Thymus (tissue), 14 donors: ENCODE measurements at places on chromosomes 5 and 9. TPM values are rescaled to one million over a fixed set of nuclear protein-coding genes. Genes with fewer than 3 reads are reported as not detected.

DNA sequence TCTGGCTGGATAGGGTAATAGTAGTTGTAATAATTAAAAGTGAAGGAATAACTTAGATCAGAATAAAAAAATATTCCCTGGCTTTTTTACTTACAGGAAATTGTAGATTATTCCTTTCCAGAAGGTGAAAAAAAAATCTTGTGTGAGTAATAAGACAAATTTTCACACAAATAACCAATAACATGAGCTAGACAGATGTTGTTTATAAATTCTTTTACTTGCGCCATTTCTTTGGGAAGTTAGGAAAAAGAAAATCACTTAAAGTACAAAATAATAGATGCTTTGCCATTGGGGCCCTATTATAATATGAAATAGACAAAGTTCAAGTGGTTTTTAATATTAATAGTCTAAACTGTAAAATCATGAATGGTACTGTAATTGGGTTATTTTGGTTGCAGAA is 204.1 kb downstream of the ARRDC3 start:
- DNase-seq, result no peak

PHF24 gene
- total RNA-seq, result 0.28 TPM

PRDM9 gene
- total RNA-seq, result not detected

DNA sequence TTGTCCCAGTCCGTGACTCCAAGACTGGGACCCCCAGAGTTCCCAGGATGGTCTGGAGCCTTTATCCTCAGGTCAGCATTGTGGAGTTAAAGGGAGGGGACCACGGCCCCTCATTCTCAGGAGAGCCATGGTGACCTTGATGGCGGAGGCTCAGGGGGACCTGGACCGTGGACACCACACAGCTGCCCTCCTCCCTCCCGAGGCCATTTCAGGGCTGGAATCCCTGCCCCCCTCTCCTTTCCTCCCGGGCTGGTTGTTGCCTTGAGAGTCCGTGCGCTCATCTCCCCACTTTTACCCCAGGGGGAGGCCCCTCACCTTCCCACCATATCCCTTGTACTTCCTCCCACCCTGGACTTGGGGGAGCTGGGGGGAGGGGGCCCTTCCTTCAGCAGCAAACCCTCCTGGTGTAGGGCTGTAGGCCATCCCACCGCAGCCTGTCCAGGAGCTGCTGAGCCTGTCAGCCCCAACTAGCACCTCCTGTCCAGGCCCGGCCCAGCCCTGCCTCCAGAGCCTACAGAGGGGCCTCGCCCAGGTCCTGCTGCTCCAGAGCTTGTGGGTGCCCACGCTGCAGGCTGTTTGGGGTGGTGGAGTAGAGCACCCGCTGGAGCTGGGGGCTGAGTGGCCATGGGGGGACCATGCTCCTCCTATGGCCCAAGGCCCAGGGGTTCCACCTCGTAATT is 14.3 kb upstream of the AJM1 start:
- no peak for DNase-seq

SLC6A3 gene
- 0.33 TPM for total RNA-seq

GRCh38 chr9:124098141-124098905 is 86.8 kb downstream of the LHX2 start:
- no peak for DNase-seq

DNA sequence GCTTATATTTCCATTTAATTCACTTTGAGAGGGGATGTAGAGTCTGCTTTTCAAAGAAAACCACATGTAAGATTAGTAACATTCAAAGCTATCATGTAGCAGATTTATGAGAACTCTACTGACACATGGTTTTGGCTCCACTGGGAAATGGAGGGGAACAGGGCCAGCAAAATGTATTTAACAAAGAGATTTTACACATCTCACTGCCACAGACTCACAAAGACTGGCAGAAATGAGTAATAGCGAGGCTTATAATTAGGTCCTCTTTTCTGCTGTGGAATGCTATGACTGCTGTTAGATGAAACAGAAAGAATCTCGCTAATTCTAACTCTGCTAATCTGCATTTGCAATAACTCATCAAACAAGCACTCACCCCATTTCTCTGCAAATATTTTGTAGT is 4.5 kb downstream of the DAP start:
- DNase-seq, result no peak
